ENCODE measurements at places on chromosomes 16 and 17.

- no peaks in the 10 kb centered on the region for H3K27me3 ChIP-seq
- peaks cover 5% of the 10 kb centered on the region for H3K36me3 ChIP-seq
- no peak overlapping the region for H3K27ac ChIP-seq
- H3K4me3 ChIP-seq: peak overlapping the region; percentile 77
- DNase-seq: no peak
- peaks cover 17% of the 10 kb centered on the region for H3K4me1 ChIP-seq
Observed at GRCh38 chr16:89510526-89510925, 2.3 kb downstream of the SPG7 start.

DNA sequence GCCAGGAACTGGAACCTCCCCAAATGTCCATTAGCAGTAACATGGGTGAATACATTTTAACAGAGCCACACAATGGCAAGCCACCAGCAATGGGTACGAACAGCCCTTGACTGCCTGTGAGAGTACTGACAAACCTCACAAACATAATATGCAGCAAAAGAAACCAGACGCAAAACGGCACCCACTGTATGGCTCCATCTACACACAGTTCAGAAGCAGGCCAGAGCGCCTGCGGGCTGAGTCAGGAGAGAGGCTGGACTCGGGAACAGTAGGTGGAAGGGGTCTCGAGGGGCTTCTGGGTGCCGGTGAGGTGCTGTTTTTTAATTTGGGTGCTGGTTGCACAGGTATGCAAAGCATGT is 77.4 kb upstream of the TOB1 start:
- H3K4me1 ChIP-seq: peaks cover 60% of the 10 kb centered on the region
- H3K27ac ChIP-seq: peak overlapping the region; percentile 59
- peak overlapping the region; percentile 65 for H3K4me3 ChIP-seq
- no peaks in the 10 kb centered on the region for H3K36me3 ChIP-seq
- no peak for DNase-seq

- H3K27ac ChIP-seq: peak within 1 kb of the TSS; percentile 50
- peak; percentile 67 for DNase-seq
- peak within 1 kb of the TSS; percentile 83 for H3K4me3 ChIP-seq
- H3K27me3 ChIP-seq: peaks cover 31% of the 10 kb centered on the region
Observed at GRCh38 chr17:38605841-38606645, at the start of gene SRCIN1. SRCIN1 (minus strand) TSS chr17:38605952; CDS start chr17:38605705, 247 bp downstream.

DNA sequence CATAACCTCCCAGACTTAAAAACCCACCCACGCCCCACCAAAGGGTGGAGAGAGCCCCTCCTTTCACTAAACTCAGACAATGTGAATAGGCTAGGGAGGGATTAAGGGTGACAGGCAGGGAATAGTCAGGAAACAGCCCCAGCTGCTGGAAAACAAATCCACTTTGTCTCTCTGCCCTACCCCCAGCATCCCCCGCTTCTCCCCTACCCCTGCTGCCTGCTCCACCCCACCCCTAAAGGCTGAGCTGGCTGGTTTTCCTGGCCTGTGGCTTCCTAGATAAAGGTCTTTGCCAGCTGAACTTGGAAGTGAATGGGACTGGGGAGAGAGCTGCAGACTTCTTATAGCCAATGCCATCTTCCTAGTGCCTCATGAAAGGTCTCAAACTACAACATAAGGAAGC is 15.0 kb downstream of the CAVIN1 start:
- H3K4me1 ChIP-seq: peaks cover 22% of the 10 kb centered on the region
- no peak overlapping the region for H3K4me3 ChIP-seq
- no peaks in the 10 kb centered on the region for H3K27me3 ChIP-seq
- no peak overlapping the region for H3K27ac ChIP-seq
- peak; percentile 20 for DNase-seq

DNA sequence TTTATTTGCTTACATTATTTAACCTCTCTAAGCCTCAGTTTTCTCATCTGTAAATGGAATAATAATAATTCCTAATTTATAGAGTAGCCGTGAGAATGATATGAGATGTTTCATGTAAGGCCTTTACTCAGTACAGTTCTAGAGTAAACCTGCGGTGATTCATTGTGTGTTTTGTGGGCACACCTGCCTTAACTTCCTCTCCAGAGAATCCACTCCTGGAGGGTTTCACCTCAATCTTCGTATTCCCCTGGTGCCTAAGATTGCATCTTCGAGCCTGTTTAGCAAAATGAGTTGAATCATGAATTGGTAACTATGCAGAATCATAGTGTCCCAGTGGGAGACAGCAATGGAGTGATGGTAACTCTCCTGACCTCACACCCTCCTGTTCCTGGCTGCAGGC is 52.3 kb downstream of the DNAH2 start:
- H3K36me3 ChIP-seq: no peaks in the 10 kb centered on the region
- no peak for DNase-seq
- H3K4me1 ChIP-seq: peaks cover 52% of the 10 kb centered on the region
- H3K4me3 ChIP-seq: no peak overlapping the region

DNA sequence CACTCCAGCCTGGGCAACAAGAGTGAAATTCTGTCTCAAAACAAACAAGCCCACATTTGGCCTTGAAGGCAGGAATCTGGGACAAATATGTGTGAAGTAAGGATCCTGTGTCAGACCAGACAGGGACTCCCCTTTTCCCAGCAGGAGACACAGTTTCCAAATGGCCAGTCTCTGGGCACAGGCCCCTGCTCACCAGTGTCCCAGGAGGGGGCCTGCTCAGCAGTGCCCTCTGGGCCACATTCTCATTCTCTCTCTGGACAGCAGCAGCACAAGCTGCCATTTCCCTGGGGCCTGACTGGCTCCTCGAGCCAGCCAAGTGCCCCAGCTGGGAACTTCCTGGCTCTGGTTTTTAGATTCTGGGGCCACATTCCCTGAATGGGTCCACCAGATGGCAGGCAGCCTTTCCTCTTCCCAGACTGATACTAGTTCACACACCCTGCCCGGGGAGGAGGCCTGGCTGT is 11.7 kb upstream of the MNT start:
- no peak overlapping the region for H3K4me3 ChIP-seq
- no peak for DNase-seq
- H3K4me1 ChIP-seq: peaks cover 17% of the 10 kb centered on the region
- H3K27ac ChIP-seq: peak overlapping the region; percentile 43

- peaks cover 25% of the 10 kb centered on the region for H3K27me3 ChIP-seq
- no peaks in the 10 kb centered on the region for H3K4me1 ChIP-seq
- DNase-seq: no peak
Observed at GRCh38 chr16:23225634-23226033, 43.1 kb downstream of the SCNN1G start.

GRCh38 chr17:51118330-51119195 is 2.1 kb downstream of the SPAG9 start:
- H3K36me3 ChIP-seq: no peaks in the 10 kb centered on the region
- peak overlapping the region; percentile 85 for H3K4me3 ChIP-seq
- no peak for DNase-seq
- no peaks in the 10 kb centered on the region for H3K27me3 ChIP-seq
- no peak overlapping the region for H3K27ac ChIP-seq

- peak; percentile 64 for DNase-seq
- peaks cover 46% of the 10 kb centered on the region for H3K4me1 ChIP-seq
- H3K27me3 ChIP-seq: peaks cover 2% of the 10 kb centered on the region
- peak overlapping the region; percentile 81 for H3K4me3 ChIP-seq
- H3K36me3 ChIP-seq: no peaks in the 10 kb centered on the region
Observed at GRCh38 chr17:62653002-62653825, 25.7 kb downstream of the MRC2 start.

DNA sequence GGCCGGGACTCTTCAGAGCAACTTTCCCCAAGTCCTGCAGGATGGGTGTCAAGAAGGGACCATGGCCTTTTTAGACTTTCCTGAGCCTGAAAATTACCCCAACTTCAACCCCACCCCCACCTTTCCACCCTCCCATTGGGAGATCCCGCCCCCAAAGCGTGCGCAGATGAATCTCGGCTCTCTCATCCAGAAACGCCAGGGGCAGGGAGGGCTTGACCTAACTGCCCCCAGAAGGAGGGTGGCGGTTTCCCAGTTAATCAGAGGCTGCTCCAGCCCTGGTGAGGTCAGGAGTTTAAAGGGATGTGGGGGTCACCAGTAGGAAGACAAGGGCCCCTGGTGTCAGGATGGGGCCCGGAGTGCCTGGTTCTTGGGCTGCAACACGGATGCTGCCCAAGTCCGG is 480 bp downstream of the KIF19 start:
- peak overlapping the region; percentile 43 for H3K27ac ChIP-seq
- H3K27me3 ChIP-seq: peaks cover 42% of the 10 kb centered on the region
- peak overlapping the region; percentile 17 for H3K4me3 ChIP-seq
- no peaks in the 10 kb centered on the region for H3K36me3 ChIP-seq
- no peak for DNase-seq

All from neural crest cell (in vitro differentiated cells).